Activated T-helper 2 cell treated with anti-CD3 and anti-CD28 coated beads, Interferon-gamma antibody, Interleukin-2, Interleukin-4, amounts not matched to agents 10 μg/mL and 5 μg/mL and 100 μg/mL, durations not matched to agents 14 hours and 24 hours and 36 hours (primary cell): ENCODE measurements at places on chromosomes 2 and 18. TPM values are rescaled to one million over a fixed set of nuclear protein-coding genes. Genes with fewer than 3 reads are reported as not detected.

DNA sequence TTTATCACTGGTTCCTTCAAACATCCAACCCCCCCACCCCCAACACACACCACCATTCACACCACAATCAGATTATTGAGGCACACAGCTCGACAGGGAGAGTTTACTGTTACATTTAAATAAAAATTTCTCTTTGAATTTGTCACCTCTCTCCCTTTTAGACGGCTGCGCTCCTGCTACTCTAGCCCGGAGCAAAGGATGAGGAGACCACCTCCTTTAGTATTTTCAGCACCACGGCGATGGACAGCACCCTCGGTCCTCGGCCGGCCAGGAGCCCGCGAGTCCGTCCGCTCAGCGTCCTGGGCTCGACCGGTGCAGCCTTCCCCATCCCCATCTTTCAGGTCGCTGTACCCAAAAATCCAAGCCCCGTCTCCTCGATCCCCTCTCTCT is 892 bp downstream of the CELF4 start:
- H3K36me3 ChIP-seq: no peaks in the 10 kb centered on the region
- H3K4me1 ChIP-seq: peaks cover 3% of the 10 kb centered on the region
- H3K4me3 ChIP-seq: no peak overlapping the region
- no peak overlapping the region for H3K27ac ChIP-seq
- no peak for DNase-seq

GRCh38 chr2:119463990-119464389 is 32.3 kb downstream of the TMEM37 start:
- no peak overlapping the region for H3K27ac ChIP-seq
- no peak for DNase-seq
- H3K27me3 ChIP-seq: no peaks in the 10 kb centered on the region
- H3K36me3 ChIP-seq: no peaks in the 10 kb centered on the region
- H3K4me3 ChIP-seq: no peak overlapping the region

- H3K36me3 ChIP-seq: no peaks in the 10 kb centered on the region
- no peak overlapping the region for H3K27ac ChIP-seq
- H3K4me3 ChIP-seq: no peak overlapping the region
- H3K4me1 ChIP-seq: no peaks in the 10 kb centered on the region
- no peak for DNase-seq
- H3K27me3 ChIP-seq: no peaks in the 10 kb centered on the region
These were observed 385.2 kb upstream of the PIK3C3 start for GRCh38 chr18:41569867-41570266.

DNA sequence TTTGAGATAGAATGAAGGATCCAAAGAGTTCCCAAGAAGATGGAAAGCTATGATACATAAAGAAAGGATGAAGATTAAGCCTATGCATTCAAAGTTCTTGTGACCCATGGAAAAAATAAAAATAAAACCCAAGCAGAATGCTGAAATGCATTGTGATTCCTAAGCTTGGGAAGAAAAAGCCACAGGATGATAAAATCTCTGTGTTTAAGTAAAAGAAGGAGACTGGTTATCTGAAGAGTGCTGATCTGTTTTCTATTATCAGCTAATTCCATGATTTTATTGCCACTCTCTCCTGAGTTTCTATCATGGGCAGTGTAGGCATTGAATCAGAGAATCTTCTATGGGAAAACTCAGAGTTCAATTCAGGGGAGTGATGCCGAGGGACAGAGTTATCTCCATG is 103.1 kb upstream of the LTBP1 start:
- no peak overlapping the region for H3K27ac ChIP-seq
- no peaks in the 10 kb centered on the region for H3K36me3 ChIP-seq
- no peak for DNase-seq
- H3K27me3 ChIP-seq: peaks cover 2% of the 10 kb centered on the region

GRCh38 chr18:23359421-23359820 is 93.7 kb upstream of the RIOK3 start:
- no peaks in the 10 kb centered on the region for H3K27me3 ChIP-seq
- no peak overlapping the region for H3K27ac ChIP-seq
- no peak for DNase-seq
- no peak overlapping the region for H3K4me3 ChIP-seq

DNA sequence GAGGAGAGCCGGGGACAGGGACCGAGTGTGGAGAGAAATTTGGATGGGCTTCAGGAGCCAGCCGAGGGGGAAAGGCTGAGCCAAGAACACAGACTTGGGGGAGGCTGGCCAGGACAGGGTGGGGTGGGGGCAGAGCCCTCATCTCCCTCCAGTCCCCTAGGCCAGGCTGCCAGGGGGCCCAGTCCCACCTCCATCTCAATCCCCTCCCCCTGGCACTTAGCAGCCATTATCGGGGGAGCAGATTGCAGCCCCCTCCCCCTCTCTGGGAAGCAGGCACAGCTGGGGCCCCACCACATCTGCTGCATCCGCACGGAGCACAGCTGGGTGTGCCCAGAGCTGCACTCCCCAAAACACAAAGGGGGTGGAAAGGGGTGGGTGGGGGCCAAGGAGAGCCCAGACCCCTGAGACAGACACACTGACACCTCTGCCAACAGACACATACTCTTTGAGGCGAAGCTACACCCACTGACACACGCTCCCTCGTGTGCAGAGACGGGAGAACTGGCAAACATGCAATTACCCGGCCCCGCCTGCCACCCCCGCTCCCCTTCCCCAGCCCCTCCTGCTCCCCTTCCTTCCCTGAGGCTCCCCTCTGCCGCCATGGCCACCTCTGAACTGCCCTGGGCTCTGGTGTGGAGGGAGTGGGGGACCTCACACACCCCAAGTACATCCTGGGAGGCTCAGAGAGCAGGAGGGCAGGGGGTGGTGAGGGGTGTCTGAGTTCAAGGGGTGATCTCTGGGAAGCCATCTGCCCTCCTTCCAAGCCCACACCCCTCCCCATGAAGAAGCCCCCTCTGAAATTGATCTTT is 5.1 kb upstream of the ASIC4 start:
- H3K4me3 ChIP-seq: no peak overlapping the region
- peaks cover 6% of the 10 kb centered on the region for H3K4me1 ChIP-seq
- H3K36me3 ChIP-seq: peaks cover 20% of the 10 kb centered on the region
- peaks cover 42% of the 10 kb centered on the region for H3K27me3 ChIP-seq
- no peak for DNase-seq

GRCh38 chr18:49566217-49566770 is 4.4 kb downstream of the LIPG start:
- H3K36me3 ChIP-seq: no peaks in the 10 kb centered on the region
- H3K4me1 ChIP-seq: peaks cover 18% of the 10 kb centered on the region
- no peak for DNase-seq
- H3K27ac ChIP-seq: no peak overlapping the region

- H3K36me3 ChIP-seq: peaks cover 20% of the 10 kb centered on the region
- no peaks in the 10 kb centered on the region for H3K4me1 ChIP-seq
- H3K27ac ChIP-seq: no peak overlapping the region
- no peak overlapping the region for H3K4me3 ChIP-seq
- no peaks in the 10 kb centered on the region for H3K27me3 ChIP-seq
These were observed 1150.9 kb downstream of the RPIA start for GRCh38 chr2:89842180-89842908.

DNA sequence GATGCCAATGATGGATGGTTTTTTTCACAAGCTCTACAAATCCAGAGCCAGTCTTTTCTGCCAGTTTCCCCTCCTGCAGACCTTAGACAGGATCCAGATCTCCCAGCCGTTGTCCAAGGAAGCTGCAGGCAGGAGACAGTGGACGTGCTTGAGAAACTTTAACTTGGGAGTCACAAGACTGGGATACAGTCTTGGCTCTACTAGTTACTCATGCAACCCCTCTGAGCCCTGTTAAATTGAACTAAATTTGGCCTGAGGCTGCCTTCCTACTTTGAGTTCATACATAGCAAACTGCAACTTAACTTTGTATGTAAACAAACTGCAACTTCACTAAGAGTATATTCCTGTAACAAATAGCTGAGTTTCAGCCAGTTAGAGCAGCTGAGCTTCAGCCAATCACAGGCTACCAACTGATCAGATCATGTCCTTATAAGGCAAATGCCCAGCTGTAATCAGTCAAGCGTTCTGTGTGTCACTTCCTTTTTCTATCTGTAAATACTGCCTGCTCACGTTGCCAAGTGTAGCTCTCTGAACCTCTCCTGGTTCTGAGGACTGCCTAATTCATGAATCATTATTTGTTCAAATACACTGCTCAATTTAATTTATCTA is 140.9 kb downstream of the CAPN13 start:
- H3K27ac ChIP-seq: no peak overlapping the region
- no peak overlapping the region for H3K4me3 ChIP-seq
- no peaks in the 10 kb centered on the region for H3K36me3 ChIP-seq
- H3K27me3 ChIP-seq: no peaks in the 10 kb centered on the region

DNA sequence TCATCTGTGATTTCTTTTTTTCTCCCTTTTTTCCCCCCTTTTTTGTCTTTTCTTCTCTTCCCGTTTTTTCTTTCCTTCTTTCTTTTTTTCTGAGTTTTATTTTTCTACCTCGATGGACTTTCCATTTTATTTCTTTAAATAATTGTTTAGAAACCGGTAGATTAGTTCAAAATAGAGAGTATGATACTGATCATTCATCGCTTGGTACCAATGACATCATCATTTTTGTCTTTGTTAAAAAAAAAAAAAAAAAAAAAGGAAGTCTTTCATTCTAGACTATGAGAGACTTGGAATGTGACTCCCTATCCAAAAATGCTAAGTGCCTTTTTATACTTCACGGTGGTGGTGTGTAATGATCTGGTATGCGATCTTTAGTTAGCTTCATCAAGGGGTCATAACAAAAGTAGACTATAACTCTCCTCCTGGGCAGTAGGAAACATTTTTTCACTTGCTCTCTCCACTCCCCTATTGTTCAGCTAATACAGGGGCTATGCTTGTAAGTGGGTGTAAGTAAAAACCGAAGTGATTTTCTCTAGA is 1517.5 kb upstream of the ZEB2 start:
- no peaks in the 10 kb centered on the region for H3K27me3 ChIP-seq
- no peaks in the 10 kb centered on the region for H3K36me3 ChIP-seq
- H3K27ac ChIP-seq: no peak overlapping the region
- H3K4me1 ChIP-seq: no peaks in the 10 kb centered on the region

GRCh38 chr2:226999661-227000060 is 163.8 kb downstream of the RHBDD1 start:
- H3K4me1 ChIP-seq: peaks cover 15% of the 10 kb centered on the region
- no peak overlapping the region for H3K27ac ChIP-seq
- peaks cover 29% of the 10 kb centered on the region for H3K36me3 ChIP-seq
- H3K27me3 ChIP-seq: peaks cover under 1% of the 10 kb centered on the region
- DNase-seq: no peak
- no peak overlapping the region for H3K4me3 ChIP-seq

DNA sequence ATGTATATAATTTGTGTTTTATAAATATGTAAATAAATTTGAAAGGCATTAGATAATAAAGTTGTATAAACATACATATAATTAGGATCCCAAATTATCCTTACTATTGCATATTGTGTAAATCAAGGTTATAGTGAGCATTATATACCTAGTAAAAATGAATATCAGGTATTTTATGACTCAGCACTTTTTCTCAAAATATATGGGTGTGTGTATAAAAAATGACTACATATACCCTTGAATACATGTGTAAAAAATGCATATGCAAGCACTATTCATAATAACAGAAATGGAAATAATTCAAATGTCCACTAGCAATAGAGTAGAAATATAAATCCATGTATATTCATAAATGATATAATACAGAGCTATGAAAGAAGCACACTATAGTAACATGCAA is 870.9 kb upstream of the CNTNAP5 start:
- no peak overlapping the region for H3K27ac ChIP-seq
- no peaks in the 10 kb centered on the region for H3K27me3 ChIP-seq
- H3K4me1 ChIP-seq: no peaks in the 10 kb centered on the region
- no peak overlapping the region for H3K4me3 ChIP-seq
- DNase-seq: no peak

DNA sequence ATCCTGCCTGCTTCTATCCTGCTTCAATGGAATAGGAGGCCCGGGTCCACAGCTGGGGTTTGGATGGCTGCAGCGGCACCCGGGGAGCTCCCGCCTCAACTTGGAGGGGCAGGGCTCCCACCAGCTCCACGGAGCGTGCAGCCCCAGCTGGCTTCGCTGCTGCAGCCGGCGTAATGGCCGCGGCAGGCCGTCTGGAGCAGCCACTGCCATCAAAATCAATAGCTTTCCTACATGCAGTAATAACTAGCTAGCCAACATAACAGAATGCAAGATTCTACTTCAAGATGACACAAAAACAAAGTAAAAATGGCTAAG is 154.2 kb upstream of the RMP24 start:
- no peaks in the 10 kb centered on the region for H3K36me3 ChIP-seq
- H3K4me3 ChIP-seq: no peak overlapping the region
- DNase-seq: no peak
- peaks cover 2% of the 10 kb centered on the region for H3K27me3 ChIP-seq
- H3K4me1 ChIP-seq: no peaks in the 10 kb centered on the region
- H3K27ac ChIP-seq: no peak overlapping the region

DNA sequence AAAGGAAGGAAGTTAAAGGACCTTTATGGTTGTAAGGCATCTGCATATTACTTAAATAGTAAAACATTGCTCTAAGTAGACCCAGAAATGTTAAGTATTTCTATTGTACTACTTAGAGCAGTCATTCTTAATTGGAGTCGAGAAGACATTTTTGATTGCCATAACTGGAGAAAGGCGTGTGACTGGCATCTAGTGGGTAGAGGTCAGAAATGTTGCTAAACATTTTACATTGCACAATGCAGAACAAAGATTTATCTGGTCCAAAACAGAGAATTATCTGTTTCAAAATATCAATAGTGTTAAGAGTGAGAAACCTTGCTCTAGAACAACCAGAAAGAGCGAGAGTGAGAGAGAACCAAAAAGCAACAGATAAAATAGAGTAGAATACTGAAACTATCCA is 23.3 kb upstream of the ROCK1 start:
- no peaks in the 10 kb centered on the region for H3K4me1 ChIP-seq
- no peak overlapping the region for H3K27ac ChIP-seq
- H3K4me3 ChIP-seq: no peak overlapping the region
- H3K27me3 ChIP-seq: peaks cover 2% of the 10 kb centered on the region

GRCh38 chr2:137706786-137707613 is 257.3 kb upstream of the HNMT start:
- no peaks in the 10 kb centered on the region for H3K36me3 ChIP-seq
- no peaks in the 10 kb centered on the region for H3K27me3 ChIP-seq
- H3K4me3 ChIP-seq: no peak overlapping the region
- no peak for DNase-seq

DNA sequence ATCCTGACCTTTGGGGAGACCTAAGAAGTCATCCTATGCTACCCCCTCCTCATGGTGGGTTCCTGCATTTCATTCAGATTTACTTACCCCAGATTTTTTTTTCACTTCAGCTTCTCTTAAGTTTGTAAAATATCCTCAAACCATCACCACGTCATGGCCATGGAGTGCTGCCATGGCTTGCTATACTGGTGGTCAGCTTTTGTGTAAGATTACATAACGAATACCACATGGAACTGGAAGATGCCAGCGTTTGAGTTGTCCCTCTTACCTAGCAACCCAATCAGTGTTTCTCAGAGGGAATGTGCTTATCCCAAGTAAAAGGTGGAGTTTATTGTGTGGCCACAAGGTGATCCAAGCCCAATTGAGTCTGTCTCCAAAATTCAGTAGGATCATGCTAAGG is 148.6 kb upstream of the ALPP start:
- H3K27ac ChIP-seq: no peak overlapping the region
- no peak for DNase-seq

ABCA12 gene
- total RNA-seq: not detected in 2 replicates

SOWAHC gene
- 1.7 and 1.9 TPM in 2 replicates for total RNA-seq

TUBA3D gene
- not detected in 2 replicates for total RNA-seq

GRB14 gene
- total RNA-seq: not detected in 2 replicates

ST8SIA5 gene
- total RNA-seq: 0.05 and 0.39 TPM in 2 replicates

SPDYA gene
- total RNA-seq: 1.5 and 1.8 TPM in 2 replicates

CRYGD gene
- total RNA-seq: not detected in 2 replicates

ANKRD29 gene
- not detected in 2 replicates for total RNA-seq

NEMP2 gene
- total RNA-seq: 15.2 and 15.5 TPM in 2 replicates

STAT4 gene
- 92.2 and 96.9 TPM in 2 replicates for total RNA-seq

LDLRAD4 gene
- 30.5 and 32.7 TPM in 2 replicates for total RNA-seq

MOGAT1 gene
- 0.18 TPM in 1 of 2 replicates, not detected in the other for total RNA-seq

NEU2 gene
- total RNA-seq: not detected in 2 replicates

MC4R gene
- total RNA-seq: not detected in 2 replicates
